ENCODE measurements at places on chromosomes 1 and 21.

- DNase-seq = no peak
These were observed 84.9 kb downstream of the SIM2 start for GRCh38 chr21:36783612-36784374.

- DNase-seq = no peak
These were observed 613.3 kb upstream of the PLXNA2 start for GRCh38 chr1:208857465-208857864.

- DNase-seq = no peak
These were observed 384.0 kb downstream of the LTN1 start for GRCh38 chr21:28608646-28609045.

GRCh38 chr1:177170756-177171535, at the start of gene BRINP2:
TSS of gene BRINP2 (plus strand) at chr1:177170958. CDS start at chr1:177229877, 58,919 bp downstream.
- no peak for DNase-seq

GRCh38 chr1:17829579-17829978, 74.4 kb downstream of the ACTL8 start:
- DNase-seq = no peak

GRCh38 chr1:97621955-97622354, 298.9 kb downstream of the DPYD start:
- DNase-seq = no peak

GRCh38 chr21:37711286-37711829, 204.9 kb downstream of the KCNJ6 start:
- DNase-seq = no peak

- DNase-seq = no peak
These were observed 534.5 kb downstream of the USP25 start for GRCh38 chr21:16264319-16264718.

DNA sequence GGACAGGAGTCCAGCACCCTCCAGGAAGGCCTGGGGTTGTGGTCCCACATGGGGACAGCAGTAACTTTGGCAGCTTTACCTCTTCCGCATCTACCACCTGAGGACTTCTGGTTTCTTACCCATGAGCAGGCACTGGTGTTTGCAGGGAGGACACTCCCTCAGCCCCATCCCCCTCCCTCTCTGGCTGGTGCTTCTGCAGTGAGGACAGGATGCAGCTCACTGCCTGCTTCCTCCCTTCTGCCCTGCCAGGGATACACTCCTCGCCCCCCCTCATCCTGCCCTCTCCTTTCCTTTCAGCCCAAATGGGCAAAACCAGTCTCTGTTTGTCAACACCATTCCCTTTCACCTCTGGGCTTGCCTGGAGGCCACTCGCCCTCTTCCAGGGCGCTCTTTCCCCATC, 62.4 kb downstream of the KIRREL1 start:
- no peak for DNase-seq

DNA sequence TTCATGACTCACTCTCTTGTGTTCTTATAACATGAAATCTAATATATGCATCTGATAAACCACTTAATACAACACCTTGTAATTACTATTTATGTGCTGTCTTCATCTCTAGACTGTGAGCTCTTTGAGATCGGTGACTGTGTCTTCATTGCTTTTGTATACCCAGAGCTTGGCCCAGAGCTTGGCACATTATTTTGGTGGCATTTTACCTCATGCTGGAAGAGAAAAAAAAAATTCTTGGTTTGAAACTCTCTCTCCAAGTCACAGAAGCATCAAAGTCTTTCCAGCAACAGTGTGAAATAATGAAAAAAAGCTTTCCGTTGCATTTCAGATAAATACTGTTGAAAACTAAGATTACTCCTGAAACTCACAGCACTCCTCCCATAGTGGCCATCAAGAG, 451.6 kb downstream of the NUF2 start:
- DNase-seq = no peak

DNA sequence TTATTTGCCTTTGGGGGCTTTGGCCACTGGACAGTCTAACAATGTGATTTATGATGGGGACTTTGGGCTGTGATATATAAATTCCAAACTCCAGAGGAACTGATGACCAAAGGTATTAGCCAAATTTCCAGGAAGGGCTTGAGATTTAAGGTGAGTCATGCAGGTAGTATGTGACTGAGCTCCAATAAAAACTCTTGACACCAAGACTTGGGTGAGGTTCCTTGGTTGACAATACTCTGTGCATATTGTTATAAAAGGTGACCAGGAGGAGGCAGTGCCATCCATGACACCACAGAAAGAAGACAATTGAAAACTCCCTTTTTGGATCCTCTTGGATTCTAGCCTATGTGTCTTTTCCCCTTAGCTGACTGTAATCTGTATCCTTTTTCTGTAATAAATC, 392.7 kb upstream of the LRRC7 start:
- no peak for DNase-seq

- no peak for DNase-seq
These were observed 219.6 kb downstream of the MRPL39 start for GRCh38 chr21:25387665-25388064.

GRCh38 chr1:100530880-100531487, 7.0 kb upstream of the GPR88 start:
- no peak for DNase-seq

DNA sequence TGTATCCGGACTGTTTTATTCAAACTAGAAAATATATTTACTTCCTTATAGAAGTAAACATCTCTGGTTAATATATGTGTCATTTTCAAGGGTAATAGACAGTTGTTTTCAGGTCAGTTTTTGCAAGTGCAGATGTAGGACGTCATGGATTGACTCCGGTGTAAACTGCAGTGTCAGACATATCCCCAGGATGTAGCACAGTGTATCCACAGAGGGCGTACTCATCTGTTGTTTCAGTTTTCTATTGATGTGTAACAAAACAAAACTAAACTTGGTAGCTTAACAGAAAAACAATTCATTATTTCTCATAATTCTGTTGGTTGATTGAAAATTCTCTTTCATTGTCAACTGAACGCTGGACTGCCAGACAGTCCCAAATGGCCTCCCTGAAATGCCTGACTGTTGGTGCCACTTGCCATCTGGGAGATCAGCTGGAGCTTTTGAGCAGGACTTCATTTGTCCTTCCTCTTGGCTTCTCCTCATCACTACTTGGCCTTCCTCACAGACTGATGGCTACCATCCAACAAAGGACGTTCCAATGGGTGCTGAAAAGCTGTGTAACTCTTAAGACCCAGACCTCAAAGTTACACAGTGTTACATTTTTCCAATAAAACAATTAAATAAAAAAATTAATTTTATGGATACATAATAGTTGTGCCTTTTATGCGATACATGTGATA, 181.6 kb downstream of the NCAM2 start:
- no peak for DNase-seq

DNA sequence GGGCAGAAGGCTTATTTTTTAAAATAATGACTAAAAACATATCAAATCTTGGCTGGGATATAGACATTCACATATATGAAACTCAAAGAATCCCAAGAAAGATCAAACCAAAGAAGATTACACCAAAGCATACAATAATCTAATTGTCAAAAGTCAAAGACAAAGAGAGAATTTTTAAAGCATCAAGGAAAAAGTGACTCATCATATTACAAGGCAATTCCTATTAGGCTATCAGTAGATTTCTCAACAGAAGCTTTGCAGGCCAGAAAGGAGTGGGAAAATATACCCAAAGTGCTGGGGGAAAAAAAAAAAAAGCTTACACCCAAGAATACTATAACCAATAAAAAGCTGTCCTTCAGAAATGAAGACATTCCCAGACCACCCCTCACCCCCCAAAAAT, 375.6 kb downstream of the BRINP2 start:
- no peak for DNase-seq

GRCh38 chr1:21165076-21165475, 11.6 kb downstream of the EIF4G3 start:
- no peak for DNase-seq

DNA sequence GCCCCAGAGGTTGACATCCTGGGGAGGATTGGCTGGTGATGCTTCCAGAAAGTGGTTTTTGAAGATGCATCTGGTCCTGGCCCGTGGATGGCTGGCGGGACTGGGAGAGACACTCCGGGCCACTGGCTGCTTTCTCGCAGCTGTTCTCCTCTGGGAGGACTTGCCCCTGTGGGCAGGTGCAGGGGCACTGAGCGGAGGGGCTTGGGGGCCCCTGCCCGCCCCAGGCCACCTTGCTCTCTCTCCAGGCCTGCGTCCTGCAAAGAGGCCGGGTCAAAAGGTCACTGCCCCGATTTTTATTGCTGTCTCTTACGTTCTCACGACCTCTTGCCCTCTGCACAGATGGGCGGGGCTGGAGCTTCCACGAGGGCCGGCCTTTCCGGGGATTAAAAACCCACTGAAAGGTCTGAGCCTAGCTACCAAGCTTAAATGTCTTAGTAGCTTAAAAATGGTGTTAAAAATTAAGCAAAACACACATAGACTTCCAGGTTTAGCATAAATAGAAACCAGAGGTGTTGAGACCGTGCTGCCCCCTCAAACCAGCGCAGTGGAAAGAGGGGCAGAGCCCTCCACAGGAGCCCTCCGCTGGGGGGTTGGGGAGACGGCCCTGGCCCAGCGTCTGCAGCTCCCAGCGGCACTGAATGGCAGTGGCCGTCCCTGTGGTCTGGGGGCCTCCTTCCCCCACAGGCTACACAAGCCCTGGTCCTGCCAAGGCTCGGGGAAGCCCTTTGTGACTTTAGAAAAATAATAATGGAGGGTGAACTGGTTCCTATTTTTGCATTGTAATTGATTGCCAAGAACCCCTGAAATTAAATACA, 43.9 kb downstream of the SKI start:
- DNase-seq = no peak

DNA sequence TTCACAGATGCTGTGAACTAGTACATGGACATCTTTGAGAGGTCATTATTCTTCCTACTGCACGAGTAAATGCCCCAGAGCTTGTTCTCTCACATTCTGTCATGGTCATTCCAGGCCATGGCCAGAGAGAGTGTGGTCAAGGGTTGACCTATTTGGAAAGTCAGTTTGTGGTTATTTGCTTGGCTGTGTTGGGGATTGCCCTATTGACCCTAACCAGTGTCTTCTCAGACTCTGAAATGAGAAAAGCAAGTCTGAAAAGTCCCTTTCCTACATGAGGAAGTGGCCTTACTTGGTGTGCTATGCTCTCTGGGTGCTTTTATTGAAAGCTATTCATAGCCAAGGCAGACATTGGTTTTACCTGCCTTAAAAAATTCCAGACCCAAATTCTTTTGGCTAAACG, 26.6 kb downstream of the CLIC6 start:
- no peak for DNase-seq

DNA sequence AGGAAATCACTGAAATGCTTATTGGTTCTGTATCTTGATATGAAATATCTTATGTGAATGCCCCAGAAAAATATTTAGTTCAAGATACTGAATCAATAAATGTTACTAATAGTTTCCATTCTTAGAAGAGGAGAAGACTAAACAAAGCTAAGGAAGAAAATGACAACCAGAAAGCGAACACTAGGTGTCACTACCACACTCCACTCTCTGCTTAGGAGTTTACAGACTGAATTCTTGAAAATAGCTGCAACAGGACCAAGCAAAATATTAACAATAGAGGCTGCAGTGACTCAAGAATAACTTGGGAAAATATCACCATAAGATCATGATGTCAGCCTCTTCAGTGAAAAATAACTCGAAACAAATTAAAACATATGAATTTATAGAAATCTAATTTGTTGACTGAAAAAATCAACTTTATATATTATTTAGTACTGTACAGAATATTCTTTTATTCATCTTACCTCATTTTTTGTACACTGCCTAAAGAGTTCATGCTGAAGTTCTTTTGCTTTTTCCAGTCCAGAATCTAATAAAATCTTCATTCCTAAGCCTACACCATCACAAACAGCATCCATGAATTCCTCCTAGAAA, 61.6 kb downstream of the KIF14 start:
- no peak for DNase-seq

- DNase-seq = no peak
These were observed 1046.0 kb downstream of the MRPL39 start for GRCh38 chr21:24561291-24561690.

DNA sequence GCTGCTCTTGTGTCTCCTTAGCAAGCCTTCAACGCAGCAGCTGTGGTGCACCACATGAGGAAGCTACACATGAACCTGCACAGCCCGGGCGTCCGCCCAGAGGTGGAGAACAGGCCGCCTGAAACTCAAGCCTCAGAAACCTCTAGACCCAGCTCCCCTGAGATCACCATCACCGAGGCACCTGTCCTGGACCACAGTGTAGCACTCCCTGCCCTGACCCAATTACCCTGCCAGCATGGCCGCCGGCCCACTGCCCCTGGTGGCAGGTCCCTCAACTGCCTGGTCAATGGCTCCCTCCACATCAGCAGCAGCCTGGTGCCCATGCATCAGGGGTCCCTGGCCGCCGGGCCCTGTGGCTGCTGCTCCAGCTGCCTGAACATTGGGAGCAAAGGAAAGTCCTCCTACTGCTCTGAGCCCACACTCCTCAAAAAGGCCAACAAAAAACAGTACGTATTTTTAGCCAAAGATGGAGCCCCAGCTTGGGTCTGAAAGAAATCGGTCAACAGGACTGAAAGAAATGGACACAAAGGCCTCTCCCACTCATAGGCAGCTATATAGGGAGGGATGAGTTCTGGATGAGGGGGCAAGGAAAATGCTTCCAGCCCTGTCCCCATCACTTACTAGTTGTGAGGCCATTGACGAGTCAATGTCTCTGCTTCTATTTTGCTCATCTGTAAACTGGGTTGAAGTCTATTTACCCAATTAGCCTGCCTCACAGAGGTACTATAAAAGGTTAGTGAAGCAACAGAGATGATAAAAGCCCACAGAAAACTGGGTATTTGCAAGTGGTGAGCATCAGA, 28.5 kb downstream of the CAMK1G start:
- DNase-seq = no peak

- DNase-seq = no peak
These were observed 6.1 kb downstream of the PRDM2 start for GRCh38 chr1:13706046-13706445.

- DNase-seq = no peak
These were observed 17.3 kb upstream of the FHAD1 start for GRCh38 chr1:15229707-15230131.

- DNase-seq = no peak
These were observed 7.2 kb downstream of the FAAH start for GRCh38 chr1:46401154-46401913.

DNA sequence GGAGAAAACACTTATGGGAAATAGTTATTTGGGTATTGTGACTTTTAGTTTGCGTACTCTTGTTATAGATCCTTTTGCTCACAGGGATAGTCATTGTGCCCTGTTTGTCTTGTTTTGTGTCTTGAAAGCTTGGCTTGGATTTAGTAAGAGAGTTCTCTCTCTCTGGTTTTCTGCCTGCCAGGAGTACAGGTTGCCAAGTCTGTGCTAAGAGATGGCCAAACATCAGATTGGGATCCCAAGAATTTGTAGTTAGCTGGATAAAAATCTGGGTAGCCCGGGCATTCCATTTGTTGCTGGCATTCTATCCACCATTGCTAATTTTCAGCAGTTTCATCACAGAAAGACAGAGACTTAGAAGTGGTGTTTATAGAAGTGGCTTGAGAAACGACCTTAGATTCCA, 222.2 kb downstream of the NRIP1 start:
- no peak for DNase-seq

DNA sequence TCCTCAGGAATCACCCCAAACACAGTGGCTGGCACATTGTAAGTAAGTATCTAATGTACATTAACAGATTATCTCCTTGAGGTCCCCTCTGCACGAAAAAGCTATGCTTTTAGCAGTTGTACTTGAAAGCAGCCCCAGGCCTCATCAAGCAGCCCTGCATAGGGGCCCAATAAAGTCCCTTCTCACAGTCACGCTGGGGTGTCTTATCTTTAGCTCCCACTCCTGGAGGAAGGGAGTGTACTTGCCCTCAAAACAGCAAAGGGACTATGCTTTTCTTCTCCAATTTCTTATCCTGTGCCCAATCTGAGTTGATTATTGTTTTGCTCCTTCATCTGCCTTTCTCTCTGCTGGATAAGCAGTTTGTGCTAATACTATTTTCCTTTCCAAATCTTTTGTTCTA, 168.8 kb upstream of the PLXNA2 start:
- no peak for DNase-seq

GRCh38 chr1:178612261-178612660, 99.4 kb downstream of the TEX35 start:
- DNase-seq = no peak
